ENCODE measurements at places on chromosomes 11 and 22. TPM values are rescaled to one million over a fixed set of nuclear protein-coding genes. Genes with fewer than 3 reads are reported as not detected.

The MGAT3 gene
- not detected for total RNA-seq

The NLRP14 gene
- 0.17 TPM for total RNA-seq

The CDC42EP2 gene
- 12.3 TPM for total RNA-seq

The TAF1D gene
- 148 TPM for total RNA-seq

The OR2AG1 gene
- not detected for total RNA-seq

The OSBPL5 gene
- total RNA-seq: 49.0 TPM

The MYO7A gene
- 0.26 TPM for total RNA-seq

The SLC22A8 gene
- not detected for total RNA-seq

The MLC1 gene
- under 0.01 TPM for total RNA-seq

The TMEM151A gene
- under 0.01 TPM for total RNA-seq

The PHETA2 gene
- 20.0 TPM for total RNA-seq

The MMP27 gene
- 0.17 TPM for total RNA-seq

The HORMAD2 gene
- not detected for total RNA-seq

The APOA4 gene
- not detected for total RNA-seq

All from fibroblast of lung (primary cell).